ENCODE measurements at places on chromosomes 16 and 17.

DNA sequence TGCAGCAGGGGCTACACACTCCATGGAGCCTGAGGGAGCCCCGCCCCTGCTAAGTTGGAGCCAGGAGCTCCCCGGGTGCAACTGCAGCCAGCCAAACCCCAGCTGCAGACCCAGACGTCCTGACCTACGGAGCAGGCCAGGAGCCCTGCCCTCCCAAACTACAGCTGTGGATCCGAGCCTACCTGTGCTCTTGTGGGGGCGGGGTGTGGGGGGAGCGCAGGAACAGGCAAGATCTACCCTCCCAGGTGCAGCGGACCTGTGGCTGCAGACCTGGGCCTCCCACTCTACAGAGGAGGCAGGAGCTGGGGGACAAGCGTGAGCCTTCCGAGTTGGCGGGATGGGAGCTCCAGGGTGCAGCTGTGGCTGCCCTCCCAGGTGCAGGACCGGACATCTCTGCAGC, 29.7 kb upstream of the MYLK3 start:
- no peak for DNase-seq

GRCh38 chr16:81005610-81006161, 999 bp downstream of the CMC2 start:
- peak; percentile 39 for DNase-seq

DNA sequence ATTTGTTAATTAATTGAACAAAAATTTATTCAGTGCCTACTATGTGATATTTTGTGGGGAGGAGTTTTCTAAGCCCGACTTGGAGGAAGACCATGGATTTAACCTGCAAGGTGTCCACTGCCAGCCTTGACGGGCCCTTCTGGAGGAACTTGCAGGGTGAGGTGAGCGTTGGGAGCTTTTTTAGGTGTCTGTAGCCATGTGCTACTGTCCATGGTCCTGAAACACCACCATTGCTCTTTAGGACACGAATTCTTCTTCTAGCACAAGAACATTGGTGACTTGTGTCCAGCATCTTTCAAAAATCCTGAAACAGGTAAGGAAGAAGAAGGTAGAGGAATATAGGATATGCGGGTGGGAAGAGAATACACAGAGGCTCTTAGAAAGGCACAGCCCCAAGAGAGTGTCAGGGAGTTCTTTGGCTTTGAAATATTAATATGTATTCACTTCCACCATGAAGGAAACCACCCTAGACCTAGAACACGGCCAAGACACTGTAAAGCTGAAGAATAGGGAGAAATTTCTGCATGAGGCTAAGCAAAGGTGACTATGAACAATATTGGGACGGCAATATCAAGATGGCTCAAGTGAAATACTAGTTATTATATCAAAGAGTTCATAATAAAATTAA, 27.9 kb upstream of the OR4D1 start:
- DNase-seq: peak; percentile 72

- no peak for DNase-seq
Observed at GRCh38 chr16:24315343-24315742, 59.2 kb downstream of the CACNG3 start.
